ENCODE measurements at places on chromosomes 6 and 20. TPM values are rescaled to one million over a fixed set of nuclear protein-coding genes. Genes with fewer than 3 reads are reported as not detected.

SYCP2 gene
- 1.0 TPM for polyA plus RNA-seq

SULF2 gene
- 26.8 TPM for polyA plus RNA-seq

PHACTR3 gene
- polyA plus RNA-seq, result 5.3 TPM

NCOA3 gene
- polyA plus RNA-seq, result 13.2 TPM

SLC22A1 gene
- polyA plus RNA-seq, result 0.75 TPM

YTHDF1 gene
- 24.4 TPM for polyA plus RNA-seq

SCUBE3 gene
- 0.02 TPM for polyA plus RNA-seq

PLEKHG1 gene
- polyA plus RNA-seq, result 7.7 TPM

GID8 gene
- polyA plus RNA-seq, result 11.0 TPM

IP6K3 gene
- 3.4 TPM for polyA plus RNA-seq

MTFR2 gene
- 1.8 TPM for polyA plus RNA-seq

B3GAT2 gene
- 0.08 TPM for polyA plus RNA-seq

TTBK1 gene
- 0.06 TPM for polyA plus RNA-seq

EFCAB8 gene
- 0.08 TPM for polyA plus RNA-seq

ULBP1 gene
- polyA plus RNA-seq, result 0.59 TPM

SMIM29 gene
- 71.9 TPM for polyA plus RNA-seq

KCNK5 gene
- polyA plus RNA-seq, result 11.7 TPM

Measured in lung (tissue), 17 donors.